Posterior cingulate gyrus (tissue), 11 donors: ENCODE measurements at places on chromosomes 1 and 21.
A peak's percentile ranks its signal among the peaks of the same experiment; 100 is the strongest.

DNA sequence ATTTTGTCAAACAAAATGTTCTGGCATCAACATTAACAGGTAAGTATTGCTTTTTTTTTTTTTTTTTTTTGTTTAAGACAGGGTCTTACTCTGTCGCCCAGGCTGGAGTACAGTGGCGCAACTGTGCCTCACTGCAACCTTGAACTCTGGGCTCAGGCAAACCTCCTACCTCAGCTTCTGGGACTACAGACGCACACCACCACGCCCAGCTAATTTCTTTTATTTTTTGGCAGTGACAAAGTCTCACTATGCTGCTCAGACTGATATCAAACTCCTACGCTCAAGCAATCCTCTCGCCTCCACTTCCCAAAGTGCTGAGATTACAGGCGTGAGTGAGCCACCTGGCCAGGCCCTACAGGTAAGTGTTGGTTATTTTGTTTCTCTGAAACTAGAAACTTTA is 2.4 kb downstream of the TUT4 start:
- peak; percentile 18 for DNase-seq

- no peak for DNase-seq
These were observed 148.7 kb downstream of the ADSS2 start for GRCh38 chr1:244302876-244303609.

GRCh38 chr1:193766329-193766728 is 579.9 kb upstream of the B3GALT2 start:
- no peak for DNase-seq

GRCh38 chr1:171645553-171646248 is 6.8 kb downstream of the MYOC start:
- no peak for DNase-seq

DNA sequence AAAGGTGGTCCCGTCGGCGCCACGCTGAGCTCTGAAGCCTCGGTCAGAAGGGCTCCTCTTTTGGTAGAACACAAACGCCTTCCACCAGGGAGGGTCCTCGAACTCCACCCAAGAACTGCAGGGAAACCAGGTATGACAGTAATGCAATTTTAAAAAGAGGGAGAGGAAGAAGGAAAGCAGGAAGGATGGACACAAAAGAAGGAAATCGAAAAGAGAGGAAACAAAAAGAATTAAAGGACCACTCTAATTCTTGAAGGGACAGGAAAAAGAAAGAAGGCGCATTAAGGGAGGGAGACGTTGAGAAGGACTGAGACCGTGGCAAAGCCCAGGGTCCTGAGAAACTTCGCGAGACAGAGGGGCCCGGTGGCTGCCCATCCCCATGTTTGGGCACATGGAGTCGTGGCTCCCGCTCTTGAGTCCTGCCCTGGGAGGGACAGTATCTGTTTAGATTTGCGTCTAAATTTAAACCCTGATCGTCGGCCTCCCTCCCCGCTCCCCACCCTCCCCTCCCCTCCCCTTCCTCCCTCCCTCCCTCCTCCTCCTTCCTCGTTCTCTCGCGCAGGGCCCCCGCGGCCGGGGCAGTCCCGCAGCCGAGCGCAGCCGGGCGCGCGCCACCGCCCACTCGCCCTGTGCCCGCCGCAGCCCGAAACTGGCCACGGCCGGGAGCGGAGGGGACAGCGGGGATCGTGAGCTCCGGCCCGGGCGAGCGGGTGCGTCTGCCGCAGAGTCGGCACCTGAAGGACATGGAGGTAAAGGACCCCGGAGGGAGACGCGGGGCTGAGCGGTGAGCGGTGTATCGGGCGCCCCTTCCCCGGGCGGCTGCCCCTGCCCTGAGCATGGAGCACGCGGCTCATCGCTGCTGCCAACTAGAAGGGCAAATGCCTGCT is at the start of gene RCSD1:
RCSD1 (plus strand) TSS at position 552 of the 887 bp plus-strand sequence; CDS start at position 744, 192 bp downstream.
- DNase-seq, result no peak

GRCh38 chr1:150161747-150162581 is 12.2 kb downstream of the PLEKHO1 start:
- no peak for DNase-seq

- DNase-seq, result no peak
These were observed 534.6 kb downstream of the LMO4 start for GRCh38 chr1:87863317-87863716.

DNA sequence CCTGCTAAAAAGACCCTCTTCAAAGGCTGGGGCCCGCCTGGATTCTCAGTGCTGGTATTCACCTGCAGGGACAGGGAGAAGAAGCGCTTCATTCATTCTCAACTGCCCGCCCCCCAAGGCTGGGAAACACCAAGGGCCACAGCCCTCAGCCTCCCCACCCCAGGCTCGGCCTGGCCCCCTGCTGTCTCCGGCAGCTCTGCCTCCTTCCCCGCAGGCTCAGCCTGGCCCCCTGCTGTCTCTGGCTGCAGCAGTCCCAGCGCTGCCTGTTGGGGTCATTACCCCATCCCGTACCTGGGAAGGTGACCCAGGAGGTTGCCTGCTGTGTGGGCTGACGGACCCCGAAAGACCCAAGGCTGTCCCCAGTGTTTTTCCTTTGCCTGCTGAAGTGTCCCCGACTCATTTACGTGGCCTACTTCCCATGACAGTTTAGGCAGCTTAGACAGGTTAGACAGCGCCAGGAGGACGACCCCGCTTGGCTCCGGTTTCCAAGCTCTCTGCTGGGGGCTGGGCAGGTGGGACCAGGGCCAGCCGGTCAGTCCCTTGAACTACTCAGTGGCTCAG is 22.9 kb upstream of the CLSTN1 start:
- no peak for DNase-seq

- no peak for DNase-seq
These were observed 455.9 kb downstream of the PLPP3 start for GRCh38 chr1:56123421-56123820.

DNA sequence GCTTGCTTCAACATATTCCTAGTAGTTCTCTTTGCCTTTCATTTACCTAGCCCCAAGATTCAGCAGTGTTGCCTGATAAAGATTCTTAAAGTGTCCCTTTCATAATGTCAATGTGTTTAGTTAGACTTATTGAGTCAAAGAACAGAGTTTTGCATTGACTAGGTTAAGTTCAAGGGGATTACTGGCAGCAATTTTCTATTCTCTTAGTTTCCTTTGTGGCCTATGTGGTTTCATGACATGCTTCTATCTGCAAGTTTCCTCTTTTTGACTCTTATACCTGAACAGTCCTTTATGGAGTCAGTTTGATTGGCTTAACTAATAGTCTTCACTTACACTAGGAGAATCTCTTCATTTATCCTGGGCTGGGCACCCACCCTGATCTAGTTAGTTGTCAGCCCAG is 151.3 kb downstream of the ADGRL4 start:
- DNase-seq, result no peak

GRCh38 chr1:205373022-205373797 is 16.5 kb upstream of the KLHDC8A start:
- no peak for DNase-seq

- no peak for DNase-seq
These were observed 217.9 kb upstream of the NRIP1 start for GRCh38 chr21:15282665-15283064.

DNA sequence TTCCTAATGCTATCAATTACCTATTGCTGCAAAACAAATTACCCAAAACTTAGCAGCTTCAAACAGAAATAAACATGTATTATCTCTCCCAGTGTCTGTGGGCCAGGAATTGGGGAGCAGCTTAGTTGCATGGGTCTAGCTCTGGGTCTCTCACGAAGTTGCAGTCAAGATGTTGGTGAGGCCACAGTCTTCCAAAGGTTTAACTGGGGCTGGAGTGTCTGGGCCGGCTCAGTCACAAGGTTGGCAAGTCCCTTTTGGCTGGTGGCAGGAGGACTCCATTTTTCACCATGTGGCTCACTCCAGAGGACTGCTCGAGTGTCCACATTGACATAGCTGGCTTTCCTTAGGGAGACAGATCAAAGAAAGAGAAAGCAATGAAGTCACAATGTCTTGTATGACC is 5.0 kb upstream of the LRP8 start:
- no peak for DNase-seq

DNA sequence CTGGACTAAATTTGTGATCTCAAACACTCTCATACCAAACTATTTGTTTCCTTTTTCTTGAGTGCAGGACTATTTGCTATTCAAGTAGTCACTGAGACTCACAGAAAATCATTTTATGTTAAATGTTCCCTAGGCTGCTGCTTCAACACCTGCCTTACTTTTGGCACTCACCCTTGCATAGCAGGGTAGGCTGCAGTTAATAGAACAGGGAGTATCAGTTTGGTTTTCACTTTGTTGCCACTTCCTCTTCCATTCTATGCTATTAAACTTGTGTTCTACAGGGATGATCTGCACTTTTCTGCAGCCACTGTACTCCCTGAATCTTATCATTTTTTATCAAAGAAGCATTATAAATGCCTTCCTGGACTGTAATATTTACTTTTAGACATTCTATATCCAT is 148.7 kb upstream of the PRMT6 start:
- DNase-seq, result no peak

DNA sequence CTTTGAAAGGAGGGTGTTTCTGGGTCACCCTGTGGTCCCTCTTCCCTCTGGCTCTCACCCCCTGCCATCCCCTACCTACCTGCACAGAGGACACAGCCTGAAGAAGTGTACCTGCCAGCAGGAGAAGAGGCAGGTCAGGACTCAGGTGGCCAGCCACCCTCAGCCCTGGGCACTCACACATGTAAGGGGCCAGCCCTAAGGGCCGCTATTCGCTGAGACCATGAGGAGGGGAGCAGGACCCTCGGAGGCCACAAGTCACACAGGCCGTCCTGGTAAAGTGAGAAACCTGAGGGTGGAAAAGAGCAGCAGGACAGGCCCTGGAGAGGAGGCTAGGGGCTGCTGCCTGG is 1.2 kb downstream of the ZNF692 start:
- no peak for DNase-seq

DNA sequence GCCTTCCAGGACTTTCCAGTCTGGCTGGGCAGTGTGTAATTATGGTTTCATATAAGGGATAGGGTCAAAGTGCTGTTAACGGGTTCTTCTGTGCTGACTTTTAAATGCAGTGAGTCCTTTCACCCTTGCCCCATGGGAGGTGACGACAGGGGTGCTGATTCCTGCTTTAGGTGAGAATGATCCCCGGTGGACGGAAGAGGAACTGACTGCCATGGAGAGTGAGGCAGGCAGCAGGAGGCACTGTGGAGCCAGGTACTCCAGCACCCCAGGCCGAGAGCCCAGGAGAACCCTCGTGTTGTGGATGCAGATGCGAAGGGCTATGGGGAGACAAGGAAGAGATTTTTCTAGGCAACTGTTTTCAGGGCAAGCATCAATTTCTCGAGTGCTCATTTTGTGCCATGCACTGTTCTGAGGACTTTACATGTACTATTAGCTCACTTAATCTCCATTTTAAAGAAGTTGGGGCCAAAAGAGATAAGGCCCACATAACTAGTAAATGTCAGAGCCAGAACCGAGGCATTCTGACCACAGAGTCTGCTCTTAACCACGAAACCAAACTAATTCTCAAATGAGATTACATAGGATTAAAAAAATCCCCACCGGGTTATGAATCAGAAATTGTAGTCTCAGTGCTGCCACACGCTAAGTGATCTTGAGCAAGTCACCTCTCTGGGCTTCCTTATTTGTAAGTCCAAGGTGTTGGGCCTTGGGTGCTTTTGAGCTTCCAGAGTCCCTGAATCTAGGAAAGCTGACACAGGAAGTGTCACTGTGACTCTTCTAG is 28.2 kb downstream of the STPG1 start:
- DNase-seq, result no peak

- no peak for DNase-seq
These were observed 58.7 kb downstream of the RABGAP1L start for GRCh38 chr1:174217787-174218574.

- no peak for DNase-seq
These were observed 10.0 kb upstream of the OVAAL start for GRCh38 chr1:180548686-180549317.

DNA sequence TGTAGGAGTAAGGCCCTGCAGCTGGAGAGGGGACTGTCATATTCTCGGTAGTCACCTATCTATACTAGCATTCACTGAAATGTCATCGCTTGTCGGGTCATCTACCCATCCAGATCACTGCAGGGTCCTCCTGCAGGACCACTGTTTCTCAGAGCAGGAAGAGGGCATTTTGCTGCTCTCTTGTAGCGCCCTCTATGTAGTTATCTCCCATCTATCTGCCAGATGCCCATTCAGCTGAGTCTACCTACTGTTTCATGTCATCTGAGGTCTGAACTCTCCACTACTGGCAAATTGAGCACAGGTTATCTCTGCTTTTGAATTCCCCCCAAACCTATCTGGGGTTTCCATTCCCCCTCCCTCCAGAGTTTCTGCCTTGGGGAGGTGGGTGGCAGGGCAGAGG is 258.2 kb upstream of the FOXD3 start:
- no peak for DNase-seq

- no peak for DNase-seq
These were observed 103.8 kb downstream of the TOMM20 start for GRCh38 chr1:235024711-235025421.

GRCh38 chr21:45299026-45299863 is 11.6 kb upstream of the POFUT2 start:
- no peak for DNase-seq

- DNase-seq, result no peak
These were observed 9.5 kb downstream of the SNX27 start for GRCh38 chr1:151621351-151621750.

DNA sequence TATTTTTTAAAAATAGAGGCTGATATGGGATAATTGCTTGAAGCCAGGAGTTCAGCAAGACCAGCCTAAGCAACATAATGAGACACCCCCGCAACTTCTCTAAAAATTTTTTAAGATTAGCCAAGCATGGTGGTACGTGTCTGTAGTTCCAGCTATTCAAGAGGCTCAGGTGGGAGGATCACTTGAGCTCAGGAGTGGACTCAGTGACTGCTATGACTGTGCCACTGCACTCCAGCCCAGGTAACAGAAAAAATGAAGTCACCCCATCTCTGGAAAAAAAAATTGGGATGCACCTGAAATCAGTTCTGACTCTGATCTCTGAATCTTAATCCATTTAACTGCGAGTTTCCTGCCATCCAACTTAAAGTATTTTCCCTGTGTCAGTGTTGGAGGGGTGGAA is 124.2 kb downstream of the MRPS6 start:
- DNase-seq, result no peak

DNA sequence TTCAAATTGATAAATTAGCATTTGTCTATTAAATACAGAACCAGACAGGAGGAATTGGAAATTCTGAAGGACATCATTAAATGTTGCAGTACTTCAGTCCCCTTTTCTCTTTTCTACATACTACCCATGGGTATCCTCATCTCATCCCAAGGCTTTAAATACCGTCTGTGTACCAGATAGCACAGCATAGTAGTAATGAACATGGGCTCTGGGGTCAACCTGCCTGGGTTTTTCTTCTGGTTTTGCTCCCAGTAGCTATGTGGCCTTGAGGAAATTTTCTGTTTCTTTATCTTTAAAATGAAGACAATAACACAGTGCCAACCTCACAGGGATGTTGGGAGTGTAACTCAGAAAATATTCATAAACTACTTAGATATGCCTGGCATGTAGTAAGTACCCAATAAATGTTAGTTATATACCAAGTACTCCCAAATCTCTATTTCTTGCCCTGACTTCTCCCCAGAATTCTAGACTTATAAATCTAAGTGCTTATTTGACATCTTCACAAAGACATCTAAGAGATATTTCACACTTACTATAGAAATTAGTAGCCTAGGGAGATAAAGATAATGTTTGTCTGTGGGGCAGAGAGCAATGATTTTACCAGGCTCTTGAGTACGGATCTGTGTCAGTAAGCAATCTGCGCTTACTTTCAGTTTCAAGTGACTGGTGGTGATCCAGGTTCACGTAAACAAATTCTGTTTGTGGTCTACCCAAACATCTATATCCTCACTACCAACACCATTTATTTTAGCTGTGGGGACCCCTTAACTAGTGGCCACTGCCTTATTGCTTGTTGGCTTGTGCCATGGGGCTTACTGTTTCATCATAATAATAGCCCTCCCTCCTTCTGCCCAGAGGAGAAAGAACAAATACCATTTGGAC is 37.3 kb downstream of the VANGL2 start:
- no peak for DNase-seq
